ENCODE measurements at places on chromosomes 6 and 20.

DNA sequence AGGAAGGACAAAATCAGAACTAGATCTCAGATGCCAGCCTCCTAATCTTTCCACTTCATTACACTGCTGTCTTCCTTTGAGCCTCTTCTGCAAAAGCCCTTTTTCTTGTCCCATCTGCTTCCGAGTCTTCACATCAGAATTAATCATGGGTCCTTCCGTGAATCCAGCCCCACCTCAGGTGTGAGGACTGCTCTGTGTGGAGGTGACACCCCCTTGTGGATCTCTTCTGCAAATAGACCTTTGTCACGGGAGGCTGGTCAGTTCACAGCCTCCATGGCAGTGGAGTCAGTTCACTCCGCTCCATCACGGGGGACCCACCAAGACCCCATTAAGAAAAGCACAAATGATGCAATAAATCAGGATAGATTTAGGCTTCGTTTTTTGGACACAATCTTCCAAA, 171.1 kb downstream of the ADAT2 start:
- DNase-seq: no peak

DNA sequence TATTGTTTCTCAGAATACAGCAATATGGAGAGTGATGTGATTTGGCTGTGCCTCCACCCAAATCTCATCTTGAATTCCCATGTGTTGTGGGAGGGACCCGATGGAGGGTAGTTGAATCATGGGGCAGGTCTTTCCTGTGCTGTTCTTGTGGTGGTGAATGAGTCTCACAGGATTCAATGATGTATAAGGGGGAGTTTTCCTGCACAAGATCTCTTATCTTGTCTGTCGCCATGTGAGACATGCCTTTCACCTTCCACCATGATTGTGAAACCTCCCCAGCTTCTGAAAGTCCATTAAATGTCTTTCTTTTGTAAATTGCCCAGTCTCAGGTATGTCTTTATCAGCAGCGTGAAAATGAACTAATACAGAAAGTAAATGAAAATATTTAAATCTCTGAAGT, 234.8 kb upstream of the TENT5A start:
- no peak for DNase-seq

- DNase-seq: no peak
Observed at GRCh38 chr6:34462010-34462409, 3.9 kb upstream of the PACSIN1 start.

DNA sequence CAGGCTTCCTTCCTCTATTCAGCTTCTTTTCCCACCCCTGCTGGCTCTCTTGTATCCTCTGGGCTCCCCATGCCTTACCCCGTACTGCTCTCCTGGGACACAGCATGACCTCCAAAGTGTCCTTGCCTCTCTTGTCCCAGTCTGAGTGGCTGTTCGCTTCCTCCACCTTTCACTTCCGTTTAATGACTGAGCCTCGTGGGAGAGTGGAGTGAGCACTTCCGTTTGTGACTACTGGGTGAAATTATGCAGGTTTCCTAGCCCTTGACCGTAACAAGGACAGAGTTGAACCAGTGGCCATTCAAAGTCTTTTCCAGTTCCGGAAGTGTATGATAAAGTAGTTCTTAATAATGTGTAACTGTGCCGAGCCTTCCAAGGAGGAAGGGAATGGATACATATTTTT, 109.2 kb downstream of the ARID1B start:
- DNase-seq: no peak

DNA sequence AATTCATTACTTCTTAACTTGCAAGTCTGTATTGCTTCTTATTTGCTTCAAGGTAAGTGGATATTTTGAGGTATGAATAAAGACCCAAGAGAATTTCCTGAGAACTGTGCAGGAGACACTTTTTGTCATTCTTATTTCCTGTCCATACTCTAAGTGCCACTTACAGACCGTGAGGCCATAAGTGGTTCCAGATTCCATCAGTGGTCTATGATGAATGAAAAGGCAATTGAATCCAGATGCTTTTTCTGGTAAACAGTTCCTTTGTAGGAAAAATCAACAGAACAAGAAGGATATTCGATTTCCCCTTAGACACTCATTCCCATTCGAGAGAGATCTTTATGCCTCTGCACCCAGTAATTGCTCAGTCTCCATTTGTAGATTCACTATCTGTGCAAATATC, 58.3 kb upstream of the PDE10A start:
- no peak for DNase-seq

DNA sequence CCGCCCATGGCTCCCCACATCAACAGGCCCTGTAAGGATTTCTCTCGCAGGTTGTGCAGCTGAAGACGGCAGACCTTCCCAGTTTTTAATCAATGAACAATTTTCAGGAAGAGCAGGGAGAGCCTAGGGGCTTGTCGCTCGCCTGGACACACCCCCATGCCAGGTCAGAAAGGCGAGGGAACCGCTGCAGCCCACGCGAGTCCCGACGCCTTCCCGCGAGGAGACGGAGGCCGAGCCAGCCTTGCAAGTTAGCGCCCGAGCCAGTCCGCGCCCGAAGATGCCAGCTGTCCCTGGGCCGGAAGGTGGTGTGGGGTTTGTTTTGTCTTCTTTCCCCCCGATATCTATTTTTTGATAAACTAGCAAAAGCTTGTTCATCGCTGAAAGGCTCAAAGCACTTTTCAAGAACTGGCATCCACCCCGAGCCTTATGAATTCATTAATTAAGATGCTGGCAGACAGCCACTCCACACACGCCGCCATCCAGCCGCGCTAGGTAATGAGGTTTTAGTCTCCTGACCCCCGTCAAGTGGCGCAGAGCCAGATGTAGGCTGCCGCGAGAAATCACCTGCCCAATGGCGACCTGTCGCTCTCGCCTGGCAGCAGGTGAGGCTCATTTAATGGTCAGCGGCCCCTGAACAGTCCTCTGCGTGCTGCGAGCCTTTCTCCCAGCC, 6.6 kb downstream of the CCDC167 start:
- no peak for DNase-seq

- DNase-seq: no peak
Observed at GRCh38 chr20:37408302-37409193, 62.6 kb downstream of the SRC start.

GRCh38 chr20:23023621-23024177, 11.4 kb upstream of the SSTR4 start:
- DNase-seq: no peak

DNA sequence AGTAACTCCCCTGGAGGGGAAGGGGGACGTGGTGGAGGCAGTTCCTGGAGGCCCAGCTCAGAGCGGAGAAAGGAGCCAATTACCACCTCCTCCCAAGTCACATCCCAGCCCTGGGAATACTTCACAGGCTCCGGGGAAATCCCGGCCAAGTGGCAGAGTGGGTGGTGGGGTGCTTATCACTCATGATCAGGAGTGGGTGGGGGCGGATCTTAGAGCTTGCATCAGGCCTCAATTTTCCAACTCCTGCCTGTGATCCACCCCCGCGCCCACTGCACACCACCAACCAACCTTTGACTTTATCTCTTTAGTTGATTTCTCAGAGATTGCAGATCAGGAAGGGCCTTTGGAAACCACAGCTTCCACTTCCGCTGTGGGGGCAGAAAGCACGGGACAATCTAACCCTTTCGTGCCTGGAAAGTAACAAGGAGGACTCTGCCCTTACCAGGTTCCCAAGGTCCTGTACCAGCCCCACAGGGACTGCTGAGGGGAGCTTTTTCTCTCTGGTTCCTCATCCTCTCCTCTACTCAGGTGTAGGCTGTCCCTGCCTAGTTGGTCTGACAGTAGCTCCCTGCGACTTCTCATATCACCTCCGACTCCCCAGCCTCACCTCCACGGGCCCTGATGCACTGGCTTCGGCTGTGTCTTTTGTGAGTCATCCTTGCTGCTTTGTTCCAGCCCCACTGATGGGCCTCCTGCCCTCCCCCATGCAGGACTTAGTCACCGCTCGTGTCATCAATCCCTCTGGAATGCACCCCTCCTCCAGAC, 24.9 kb upstream of the IER3 start:
- DNase-seq: peak; percentile 77

DNA sequence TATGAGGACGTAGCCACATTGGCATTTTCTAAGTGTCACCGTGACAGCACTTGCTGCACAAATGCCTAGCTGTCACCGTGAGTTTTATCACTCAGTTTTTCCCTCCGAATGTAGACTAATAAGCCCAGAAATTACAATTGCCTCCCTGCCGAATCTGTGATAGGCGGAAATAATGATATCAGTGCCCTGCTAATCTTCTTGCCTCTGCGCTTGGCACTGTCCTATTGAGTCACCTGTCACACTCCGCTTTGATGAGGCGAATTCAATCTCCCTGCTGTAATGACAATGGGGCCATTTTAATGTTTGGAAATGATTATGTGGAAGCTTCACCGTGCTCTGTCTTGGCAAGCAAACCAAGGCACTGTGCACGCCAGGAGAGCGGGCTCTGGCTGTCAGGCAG, 112.8 kb downstream of the LINC00237 start:
- DNase-seq: no peak

GRCh38 chr20:54716174-54716747, 240.9 kb downstream of the DOK5 start:
- no peak for DNase-seq

GRCh38 chr6:89413006-89413400, 930 bp upstream of the RRAGD start:
- no peak for DNase-seq

DNA sequence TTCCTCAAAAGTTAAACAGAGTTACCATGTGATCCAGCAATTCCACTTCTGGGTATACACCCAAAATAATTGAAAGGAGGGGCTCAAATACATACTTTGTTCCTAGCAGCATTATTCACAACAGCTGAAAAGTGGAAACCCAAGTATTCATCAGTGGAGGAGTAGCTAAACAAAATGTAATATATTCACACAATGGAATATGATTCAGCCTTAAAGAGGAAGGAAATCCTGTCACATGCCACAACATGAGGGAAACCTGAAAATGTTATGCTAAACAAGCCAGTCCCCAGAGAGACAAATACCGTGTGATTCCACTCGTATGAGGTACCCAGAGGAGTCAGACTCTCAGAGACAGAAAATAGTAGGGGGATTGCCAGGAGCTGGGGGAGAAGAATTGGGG, 44.5 kb downstream of the PXDC1 start:
- DNase-seq: no peak

DNA sequence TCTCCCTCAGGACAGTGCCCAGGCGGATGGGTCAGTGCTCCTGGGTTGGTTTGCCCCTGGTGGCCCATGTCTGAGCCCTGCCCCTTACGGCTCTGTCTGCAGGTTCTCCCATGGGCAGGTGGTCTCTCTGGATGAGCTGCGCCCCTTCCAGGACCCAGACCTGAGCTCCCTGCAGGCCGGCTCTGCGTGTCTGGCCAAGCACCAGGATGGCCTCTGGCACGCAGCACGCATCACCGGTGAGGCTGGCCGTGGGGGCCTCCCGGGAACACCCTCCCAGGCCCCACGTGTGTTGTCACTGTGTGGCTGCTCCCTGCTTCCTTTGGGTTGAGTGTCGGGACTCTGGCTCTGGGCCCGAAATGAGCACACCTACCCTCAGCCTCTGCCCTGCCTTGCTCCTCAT, 3.3 kb upstream of the LIME1 start:
- no peak for DNase-seq

All from activated CD8-positive, alpha-beta memory T cell treated with anti-CD3 and anti-CD28 coated beads, Interleukin-2, amount 50 U/mL, for 4 hours (primary cell).